ENCODE measurements at places on chromosomes 1 and 21. TPM values are rescaled to one million over a fixed set of nuclear protein-coding genes. Genes with fewer than 3 reads are reported as not detected.

Gene PLA2G2D
- 0.06 TPM for polyA plus RNA-seq

Gene AIDA
- polyA plus RNA-seq: 77.3 TPM

Gene ILF2
- polyA plus RNA-seq: 287 TPM

Gene PLA2G5
- polyA plus RNA-seq: not detected

Gene TCHH
- polyA plus RNA-seq: 0.08 TPM

Gene CNIH3
- polyA plus RNA-seq: 11.0 TPM

Gene CMPK1
- 86.0 TPM for polyA plus RNA-seq

Gene TAS1R1
- polyA plus RNA-seq: 0.11 TPM

Gene CR1L
- 1.2 TPM for polyA plus RNA-seq

Gene STMN1
- 1,236 TPM for polyA plus RNA-seq

Gene CFHR4
- polyA plus RNA-seq: not detected

Gene RPTN
- polyA plus RNA-seq: not detected

Gene MYBPH
- 0.29 TPM for polyA plus RNA-seq

Gene OVAAL
- not detected for polyA plus RNA-seq

Gene GNL2
- polyA plus RNA-seq: 68.3 TPM

Gene C2CD4D
- 0.36 TPM for polyA plus RNA-seq

Gene SLC25A44
- 29.6 TPM for polyA plus RNA-seq

Gene CLEC20A
- 0.19 TPM for polyA plus RNA-seq

Gene NASP
- polyA plus RNA-seq: 442 TPM

Gene CR2
- polyA plus RNA-seq: 1.6 TPM

Gene OR2L5
- polyA plus RNA-seq: not detected

Gene NHLH1
- 0.27 TPM for polyA plus RNA-seq

Gene MYCL
- polyA plus RNA-seq: 8.8 TPM

Gene KCNAB2
- 5.5 TPM for polyA plus RNA-seq

Gene LCE1D
- polyA plus RNA-seq: not detected

Gene OR10Z1
- polyA plus RNA-seq: 0.05 TPM

Gene F13B
- polyA plus RNA-seq: 1.2 TPM

Gene PUSL1
- polyA plus RNA-seq: 9.1 TPM

Gene BMP8A
- 0.88 TPM for polyA plus RNA-seq

Gene PRR9
- not detected for polyA plus RNA-seq

Gene GNG12
- polyA plus RNA-seq: 109 TPM

Gene NPPA
- polyA plus RNA-seq: not detected

Gene FCRL2
- 0.08 TPM for polyA plus RNA-seq

Gene HCRTR1
- polyA plus RNA-seq: 0.07 TPM

Gene CFHR1
- 0.57 TPM for polyA plus RNA-seq

Gene CYP4A22
- 4.8 TPM for polyA plus RNA-seq

Gene ZNF644
- 73.8 TPM for polyA plus RNA-seq

Gene AIRE
- 1.2 TPM for polyA plus RNA-seq

Gene SH2D2A
- polyA plus RNA-seq: 0.92 TPM

Gene RGS1
- 3.5 TPM for polyA plus RNA-seq

Gene F5
- polyA plus RNA-seq: 3.9 TPM

Gene C1orf116
- 18.4 TPM for polyA plus RNA-seq

Gene SPRR5
- not detected for polyA plus RNA-seq

Gene UFC1
- polyA plus RNA-seq: 175 TPM

Gene MTARC1
- 17.8 TPM for polyA plus RNA-seq

Gene CCDC190
- polyA plus RNA-seq: not detected

Gene OR2T11
- 0.03 TPM for polyA plus RNA-seq

Gene ERG
- 20.7 TPM for polyA plus RNA-seq

Gene VWA5B1
- polyA plus RNA-seq: 2.4 TPM

Gene GBP6
- not detected for polyA plus RNA-seq

Gene DNM3
- polyA plus RNA-seq: 5.8 TPM

Gene NR1I3
- polyA plus RNA-seq: 3.0 TPM

Gene GRIK1
- polyA plus RNA-seq: 1.4 TPM
